GF-D8 (cell line): ENCODE measurements at places on chromosomes 4 and X.

DNA sequence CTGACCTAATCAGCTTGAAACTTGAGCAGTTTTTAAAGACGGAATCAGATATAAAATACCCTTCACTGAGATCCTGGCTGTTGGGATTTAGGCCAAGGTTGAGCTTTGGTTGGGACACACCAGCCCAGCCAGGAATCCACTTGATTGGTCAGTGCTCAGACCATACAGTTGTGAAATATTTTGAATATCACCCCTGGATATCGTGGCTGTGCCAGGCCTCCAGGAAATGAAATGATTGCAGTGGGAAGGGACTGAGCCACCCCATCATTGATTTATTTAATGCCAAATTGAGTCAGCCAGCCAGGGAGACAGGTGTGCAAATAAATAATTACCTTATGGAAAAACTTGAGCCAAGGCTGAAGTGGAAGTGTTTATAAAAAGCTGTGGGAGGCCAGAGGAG lies 128.4 kb upstream of the SCML1 start:
- no peak for DNase-seq

GRCh38 chrX:134184936-134185335 lies 52.0 kb upstream of the CCDC160 start:
- no peak for DNase-seq

DNA sequence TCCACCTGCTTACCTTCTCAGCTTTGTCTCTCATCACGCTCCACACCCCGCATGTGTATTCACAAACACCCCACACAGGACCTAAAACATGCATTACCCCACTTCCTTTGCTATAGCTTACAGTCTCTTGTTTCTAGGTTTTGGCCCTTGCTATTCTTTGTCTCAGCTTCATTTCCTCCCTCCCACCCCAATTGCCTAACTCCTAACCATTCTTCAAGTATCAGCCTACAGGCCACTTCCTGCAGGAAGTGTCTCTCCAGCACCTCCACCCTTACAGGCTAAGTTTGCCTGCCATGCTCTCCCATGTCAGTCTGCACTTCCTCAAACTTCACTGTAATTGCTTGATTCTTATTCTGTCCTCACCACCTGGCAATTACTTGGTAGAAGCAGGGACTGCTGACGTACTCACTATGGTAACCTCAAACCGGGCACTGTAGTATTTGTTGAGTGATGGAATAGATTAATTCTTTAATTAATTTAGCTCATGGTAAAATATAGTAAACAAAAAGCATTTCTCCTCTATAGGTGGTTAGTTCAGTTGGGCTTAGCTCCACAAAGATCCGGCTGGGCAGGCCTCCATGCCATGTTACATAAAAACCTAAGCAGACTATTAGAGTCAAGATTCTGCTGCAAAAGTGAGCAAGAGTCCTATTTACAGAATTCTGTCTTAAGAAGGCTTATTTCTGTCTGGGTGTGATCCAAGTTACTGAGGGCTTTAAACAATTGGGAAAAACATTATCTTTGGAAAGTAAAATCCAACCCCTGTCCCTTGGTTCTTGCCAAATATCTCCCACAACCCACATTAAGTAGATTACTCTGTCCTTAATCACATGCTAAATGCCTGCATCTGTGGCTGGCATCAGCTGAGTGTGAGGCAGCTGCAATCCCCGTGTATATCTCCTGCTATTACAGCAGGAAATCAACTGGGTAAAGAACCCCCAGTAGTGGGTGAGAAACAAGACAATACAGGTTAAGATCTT lies 124.7 kb upstream of the CPEB2 start:
- DNase-seq, result peak; percentile 98

GRCh38 chrX:10048076-10048475 lies 80.9 kb downstream of the CLDN34 start:
- DNase-seq, result no peak

DNA sequence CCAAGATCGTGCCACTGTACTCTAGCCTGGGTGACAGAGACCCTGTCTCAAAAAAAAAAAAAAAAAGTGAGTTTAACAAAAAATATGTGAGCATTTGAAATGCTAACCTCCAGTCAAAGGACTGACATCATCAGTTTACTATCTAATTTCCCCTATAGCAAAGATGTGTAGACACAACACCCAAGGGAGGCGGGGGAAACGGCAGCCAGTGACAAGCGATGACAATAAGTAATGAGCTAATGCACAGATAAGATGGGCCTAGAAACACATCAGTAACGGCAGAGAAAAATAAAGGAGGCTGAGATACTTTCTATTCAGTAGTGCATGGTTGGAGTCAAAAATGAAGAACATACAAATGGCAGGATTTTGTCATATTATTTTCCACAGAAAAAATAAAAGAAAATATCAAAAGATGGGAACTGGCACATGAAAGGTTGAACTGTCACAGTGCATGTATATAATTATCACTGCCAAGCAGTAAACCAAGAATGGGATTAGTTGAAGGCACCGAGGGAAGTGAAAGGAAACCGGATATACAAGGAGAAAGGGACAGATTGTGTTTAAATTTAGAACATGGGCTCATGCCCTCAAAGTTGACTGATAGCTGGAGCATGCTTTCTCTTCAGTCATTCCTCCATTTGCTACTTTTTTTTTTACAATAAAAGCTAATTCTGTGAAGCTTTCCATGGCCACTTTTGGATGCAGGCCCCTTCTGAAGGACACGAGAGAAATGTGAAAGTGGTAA lies 41.8 kb downstream of the IGFBP7 start:
- no peak for DNase-seq

DNA sequence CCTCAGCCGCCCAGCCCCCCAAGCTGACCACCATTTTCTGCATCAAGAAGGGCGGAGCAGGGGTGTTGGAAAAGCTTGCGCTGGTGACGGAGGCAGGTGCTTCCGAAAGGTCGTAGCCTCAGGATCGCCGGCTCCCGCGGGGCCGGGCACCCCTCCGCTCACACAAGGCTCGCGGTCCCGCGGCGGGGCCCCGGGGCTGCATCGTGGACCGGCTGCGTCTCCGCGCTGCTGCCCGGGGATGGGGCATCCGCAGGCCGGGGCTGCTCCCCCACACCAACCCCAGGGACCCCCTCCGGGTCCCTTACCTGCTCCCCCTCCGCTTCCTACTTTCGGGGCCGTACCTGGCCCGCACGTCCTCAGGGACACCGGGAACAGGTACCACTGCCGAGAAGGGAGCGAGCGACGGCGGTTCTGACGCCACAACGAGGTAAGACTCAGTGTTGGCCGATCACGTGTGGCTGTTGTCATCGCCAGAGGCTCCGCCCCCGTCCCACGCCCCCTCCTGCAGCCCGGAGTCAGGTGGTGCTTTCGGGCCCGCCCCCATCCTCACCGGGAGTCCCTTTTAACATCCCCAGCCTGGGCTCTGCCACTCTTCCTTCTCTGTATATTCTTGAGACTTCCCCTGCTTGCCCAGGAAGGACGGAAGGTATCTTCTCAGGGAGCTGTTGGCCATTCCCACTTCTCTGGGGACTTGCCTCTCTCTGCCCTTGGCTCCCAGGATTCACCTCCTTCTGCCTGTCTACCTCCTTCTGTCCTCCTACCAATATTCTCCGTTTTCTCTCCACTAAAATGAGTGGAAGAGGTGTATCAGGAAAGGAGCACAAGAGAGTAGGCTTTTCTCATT lies at the start of gene BEX2:
Gene BEX2 (minus strand): TSS at position 436 of the 844 bp plus-strand sequence. CDS start 1,014 bp downstream, outside the sequence.
- no peak for DNase-seq

DNA sequence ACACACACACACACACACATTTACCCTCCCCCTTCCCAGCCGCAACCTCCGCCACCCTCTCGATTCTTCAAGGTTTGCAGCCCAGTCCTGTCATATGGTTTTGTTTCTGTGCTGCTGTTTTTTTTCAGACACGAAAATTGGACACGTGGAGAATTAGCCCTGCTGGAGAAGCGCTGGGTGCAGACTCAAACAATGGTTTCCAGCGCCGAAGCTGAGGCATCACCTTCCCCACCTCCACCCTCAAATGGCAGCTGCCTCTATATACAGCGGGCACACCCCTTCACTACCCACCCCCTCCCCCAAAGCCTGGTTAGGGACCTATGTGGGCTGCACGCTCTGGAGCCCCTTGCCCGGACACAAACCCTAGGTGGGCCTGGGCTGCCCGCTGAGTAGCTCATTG lies 87.9 kb downstream of the BCOR start:
- DNase-seq, result no peak

DNA sequence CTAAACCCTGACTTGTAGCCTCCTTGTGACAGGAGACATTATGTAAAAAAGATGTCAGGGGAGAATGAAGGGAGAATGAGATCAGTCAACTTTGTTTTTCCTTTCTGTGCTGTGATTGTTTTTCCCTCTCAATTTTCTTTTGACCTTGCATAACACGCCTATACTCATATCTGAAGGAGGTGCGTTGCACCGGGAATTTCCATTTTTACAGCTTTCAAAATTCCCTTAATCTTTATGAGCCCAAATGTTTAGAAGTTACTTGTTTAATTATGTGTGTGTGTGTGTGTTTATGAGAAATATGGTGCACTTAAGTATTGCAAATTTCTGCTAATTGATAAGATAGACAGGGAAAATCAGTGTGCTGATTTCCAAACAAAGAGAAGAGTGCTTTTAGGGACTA lies 21.6 kb downstream of the SYNPO2 start:
- DNase-seq, result no peak

- no peak for DNase-seq
These were observed 763.4 kb downstream of the PCDH18 start for GRCh38 chr4:136768925-136769275.

DNA sequence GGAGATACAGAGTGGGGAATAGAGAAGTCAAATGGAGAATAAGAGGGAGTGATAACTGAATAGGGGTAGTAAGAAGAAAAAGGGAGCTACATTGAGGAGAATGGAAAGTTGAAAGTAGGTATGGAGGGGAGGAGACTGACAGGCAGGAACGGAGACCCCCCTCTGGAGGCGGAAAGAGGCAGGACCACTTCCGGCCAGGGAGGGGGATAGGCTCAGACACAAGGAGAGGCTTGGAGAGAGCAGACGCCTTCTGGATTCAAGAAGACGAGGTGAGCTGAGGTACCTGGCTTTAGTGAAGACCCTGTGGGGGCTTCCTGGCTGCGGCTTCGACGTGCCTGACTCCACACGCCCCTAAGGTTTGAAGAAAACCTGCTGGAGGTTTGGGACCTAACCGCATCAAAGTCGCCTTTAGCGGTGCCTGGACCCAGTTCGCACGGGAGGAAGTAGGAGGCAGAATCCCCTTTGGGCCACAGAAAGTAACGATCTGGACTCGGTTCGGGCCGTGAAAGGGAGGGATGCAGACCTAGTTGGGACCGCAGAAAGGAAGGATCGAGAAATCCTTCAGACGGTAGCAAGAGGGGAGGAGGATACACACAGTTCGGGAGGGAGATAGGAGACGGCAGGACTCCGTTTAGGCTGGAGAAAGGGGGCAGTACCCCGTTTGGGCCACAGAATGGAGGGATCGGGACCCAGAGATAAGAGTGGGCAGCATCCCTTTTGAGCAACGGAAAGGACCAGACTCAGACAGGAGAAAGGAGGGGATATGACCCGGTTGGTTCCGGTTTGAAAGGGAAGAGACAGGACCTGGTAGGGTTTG lies at the start of gene TRO:
Gene TRO (plus strand): TSS at position 215 of the 817 bp plus-strand sequence. CDS start 1,423 bp downstream, outside the sequence.
- DNase-seq, result no peak

DNA sequence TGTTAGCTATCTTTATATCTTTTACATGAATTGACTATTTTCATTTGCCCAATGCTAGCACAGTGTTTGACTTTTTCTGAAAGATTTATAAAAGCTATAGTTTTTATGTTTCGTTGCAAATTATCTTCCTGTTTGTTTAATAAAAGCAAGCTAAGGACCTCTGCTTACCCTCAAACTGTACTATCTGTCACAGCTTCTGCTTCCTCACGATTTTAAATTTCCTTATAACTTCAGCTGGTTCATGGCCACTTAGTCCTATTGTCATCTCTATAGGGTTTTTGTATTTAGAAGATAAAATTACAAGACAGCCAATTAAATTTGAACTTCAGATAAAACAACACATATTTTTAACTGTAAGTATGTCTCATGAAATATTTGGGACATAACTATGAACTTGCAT lies 494.0 kb downstream of the PDGFC start:
- no peak for DNase-seq

DNA sequence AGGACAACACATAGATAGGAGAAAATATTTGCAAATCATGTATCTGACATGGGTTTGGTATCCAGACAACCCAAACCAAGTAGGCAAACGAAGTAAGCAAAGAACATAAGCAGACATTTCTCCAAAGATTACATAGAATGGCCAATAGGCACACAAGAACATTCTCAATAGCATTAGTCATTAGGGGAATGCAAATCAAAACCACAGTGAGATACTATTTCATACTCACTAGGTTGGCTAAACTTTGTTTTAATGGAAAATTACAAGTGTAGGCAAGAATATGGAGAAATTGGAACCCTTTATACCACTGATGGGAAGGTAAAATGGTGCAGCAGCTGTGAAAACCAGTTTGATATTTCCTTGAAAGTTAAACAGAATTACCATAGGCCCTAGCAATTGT lies 74.7 kb downstream of the CHRNA9 start:
- DNase-seq, result no peak

DNA sequence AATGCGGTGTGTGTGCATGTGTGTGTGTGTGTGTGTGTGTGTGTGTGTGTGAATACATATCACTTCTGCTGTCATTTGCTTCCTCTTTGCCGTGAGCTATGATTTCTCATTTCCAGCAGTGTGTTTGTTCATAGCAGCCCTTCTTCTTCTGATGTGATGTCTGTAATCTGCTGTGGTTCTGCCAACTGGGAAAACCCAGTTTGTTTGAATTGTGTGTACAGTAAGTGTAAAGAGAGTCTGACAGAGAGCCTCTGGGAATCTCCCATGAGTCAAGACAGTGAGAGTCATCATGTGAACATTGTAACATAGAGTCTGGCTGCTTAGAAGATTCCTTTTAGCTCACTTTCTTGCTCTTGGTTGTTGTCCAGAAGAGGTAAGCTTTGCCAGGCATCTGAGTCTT lies 8.4 kb upstream of the NWD2 start:
- no peak for DNase-seq

- DNase-seq, result no peak
These were observed 45.3 kb downstream of the SHOX start for GRCh38 chrX:675955-676295.

- DNase-seq, result no peak
These were observed 3.3 kb upstream of the AWAT2 start for GRCh38 chrX:70052895-70053615.

- no peak for DNase-seq
These were observed 81.7 kb upstream of the GPM6B start for GRCh38 chrX:13898603-13899002.

- no peak for DNase-seq
These were observed 160.3 kb downstream of the EMCN start for GRCh38 chr4:100357542-100357941.

GRCh38 chrX:150063138-150063518 lies 124.8 kb upstream of the EOLA2 start:
- DNase-seq, result no peak
